Activated CD4-positive, alpha-beta T cell treated with anti-CD3 and anti-CD28 coated beads, Interleukin-2, amount 50 U/mL, for 48 hours (primary cell): ENCODE measurements at places on chromosomes 5 and 9.

- DNase-seq: no peak
These were observed 57.3 kb upstream of the KLF4 start for GRCh38 chr9:107546859-107547258.

DNA sequence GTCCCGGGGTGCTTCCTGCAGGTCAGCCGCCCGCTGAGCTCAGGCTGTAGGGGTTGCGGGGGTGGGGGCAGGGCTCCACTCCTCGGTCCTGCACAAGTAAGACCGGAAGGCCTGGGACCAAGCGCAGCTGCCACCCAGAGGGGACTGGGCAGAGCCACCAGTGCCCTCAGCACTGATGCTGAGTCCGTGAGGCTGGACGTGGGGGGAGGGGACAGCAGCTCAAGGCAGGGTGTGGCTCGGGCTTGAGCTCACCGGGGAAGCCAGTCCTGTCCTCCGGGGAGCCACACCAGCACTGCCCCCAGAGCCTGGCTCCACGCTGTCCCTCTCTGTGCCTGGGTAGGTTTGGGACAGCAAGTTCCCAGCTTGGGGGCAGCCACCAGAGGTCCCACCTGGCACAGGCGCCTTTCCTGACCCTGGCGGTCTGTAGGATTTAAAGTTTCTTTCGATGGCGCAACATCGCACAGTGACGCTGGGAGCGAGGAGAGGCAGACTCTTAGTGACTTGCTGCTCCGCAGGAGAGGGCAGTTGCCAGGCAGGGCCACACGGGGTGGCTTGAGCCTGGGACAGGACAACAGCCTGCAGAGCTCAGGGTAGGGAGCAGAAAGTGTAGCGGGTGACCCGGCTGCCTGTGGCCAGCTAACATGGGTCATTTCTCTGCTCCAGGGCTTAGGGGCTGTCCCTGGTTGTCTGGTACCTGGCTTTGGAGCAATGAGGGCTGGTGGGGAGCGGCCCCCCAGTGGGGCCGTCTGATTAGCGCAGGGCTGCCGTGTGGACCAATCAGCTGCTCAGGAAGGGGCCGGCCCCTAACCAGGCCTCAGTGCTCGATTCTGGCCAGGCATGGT lies 5.7 kb downstream of the LCN1 start:
- no peak for DNase-seq

- no peak for DNase-seq
These were observed 164.5 kb upstream of the NFIB start for GRCh38 chr9:14478175-14479162.

DNA sequence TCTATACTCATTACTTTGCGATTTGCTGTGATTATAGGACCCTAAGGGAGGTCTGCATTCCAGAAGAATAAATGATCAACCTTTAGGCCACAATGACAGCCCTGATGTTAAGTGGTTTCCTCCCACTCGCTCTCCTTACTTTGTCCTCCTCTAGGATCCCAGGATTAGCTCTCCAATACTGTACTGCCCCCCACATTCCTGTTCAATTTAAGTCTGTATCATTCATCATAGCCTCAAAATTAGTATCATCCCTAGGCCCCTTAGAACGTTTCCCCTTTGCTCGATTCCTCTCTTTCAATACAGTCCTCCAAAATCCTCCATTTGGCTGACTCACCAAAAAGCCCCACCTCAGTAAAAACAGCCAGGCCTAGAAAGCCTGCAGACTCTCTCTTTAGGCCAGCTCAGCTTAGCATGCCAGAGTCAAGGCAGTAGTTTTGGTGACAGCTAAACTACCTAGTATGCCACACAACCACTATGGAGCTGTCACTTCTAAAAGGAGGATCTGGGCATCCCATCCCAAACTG lies 24.4 kb downstream of the RNF145 start:
- DNase-seq: peak; percentile 56

DNA sequence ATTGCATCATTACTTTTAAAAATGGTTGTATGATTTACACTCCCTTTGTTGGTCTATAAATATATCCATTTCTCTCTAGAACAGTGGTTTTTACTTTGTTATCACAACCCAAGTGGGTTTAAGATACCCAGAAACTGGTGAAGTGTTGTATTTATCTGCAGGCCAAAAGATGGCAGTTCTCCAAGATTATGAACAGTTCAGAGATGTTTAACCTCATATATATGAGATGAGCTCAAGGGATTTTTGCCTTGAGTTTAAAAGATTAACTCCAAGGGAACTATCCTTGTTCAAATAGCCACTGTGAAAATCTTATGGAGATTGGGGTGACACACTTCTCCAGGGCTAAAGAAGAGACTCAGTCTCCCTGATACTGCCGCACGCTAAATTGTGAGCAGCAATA lies 572.6 kb downstream of the TLE4 start:
- DNase-seq: no peak

- DNase-seq: peak; percentile 3
These were observed 640 bp downstream of the TRIM32 start for GRCh38 chr9:116687754-116688135.

DNA sequence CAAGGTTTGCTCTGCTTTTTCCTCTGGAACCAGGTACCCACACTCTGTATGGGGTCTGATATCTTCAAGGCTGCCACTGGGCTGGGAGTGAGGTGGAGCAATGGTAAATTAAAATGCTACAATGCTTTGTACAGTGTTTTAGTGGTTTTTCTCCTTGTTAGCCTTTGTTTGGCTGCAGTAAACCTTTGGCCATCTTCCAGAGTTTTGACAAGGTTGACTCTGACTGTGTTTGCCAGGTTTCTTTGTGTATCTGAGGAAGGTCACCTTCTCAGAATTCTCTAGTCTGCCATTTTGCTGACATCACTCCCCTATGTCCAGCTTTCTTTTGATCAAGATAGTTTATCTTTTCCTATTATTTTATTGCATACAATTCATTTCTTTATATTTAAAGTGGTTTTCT lies 11.2 kb downstream of the SPATA31D1 start:
- DNase-seq: no peak

GRCh38 chr5:104412649-104413240 lies 850.2 kb upstream of the NUDT12 start:
- no peak for DNase-seq

DNA sequence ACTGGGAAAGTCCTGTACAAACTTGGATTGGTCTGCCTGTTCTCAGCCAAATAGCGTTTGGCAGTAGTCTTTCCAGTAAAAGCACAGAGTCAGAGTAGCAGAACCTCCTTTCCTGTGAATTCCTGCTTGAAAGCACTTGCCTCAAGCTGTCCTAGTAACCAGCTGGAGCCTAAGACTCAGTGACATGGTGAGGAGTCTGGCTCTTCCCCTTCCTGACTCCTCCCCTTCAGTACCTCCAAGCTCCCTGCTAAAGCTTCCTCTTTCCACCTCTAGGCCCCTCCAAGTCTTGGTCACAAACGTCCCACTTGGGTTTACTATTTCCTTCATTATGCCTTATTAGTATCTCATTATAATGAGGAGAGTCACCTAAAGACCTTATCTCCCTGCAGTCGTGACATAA lies 21.4 kb upstream of the FAM81B start:
- DNase-seq: no peak

DNA sequence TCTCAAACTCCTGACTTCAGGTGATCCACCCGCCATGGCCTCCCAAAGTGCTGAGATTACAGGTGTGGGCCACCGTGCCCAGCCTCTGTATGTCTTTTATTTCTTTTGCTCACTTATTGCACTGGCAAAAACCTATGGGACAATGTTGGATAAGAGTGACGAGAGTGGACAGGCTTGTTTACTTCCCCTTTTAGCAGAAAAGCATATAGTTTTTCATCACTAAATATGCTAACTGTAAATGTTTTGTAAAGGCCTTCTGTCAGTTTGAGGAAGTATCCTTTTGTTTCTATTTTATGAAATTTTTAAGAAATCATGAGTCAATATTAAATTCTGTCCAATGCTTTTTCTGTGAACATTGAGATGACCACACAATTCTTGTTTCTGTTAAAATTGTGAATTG lies 103.3 kb downstream of the AUH start:
- no peak for DNase-seq

DNA sequence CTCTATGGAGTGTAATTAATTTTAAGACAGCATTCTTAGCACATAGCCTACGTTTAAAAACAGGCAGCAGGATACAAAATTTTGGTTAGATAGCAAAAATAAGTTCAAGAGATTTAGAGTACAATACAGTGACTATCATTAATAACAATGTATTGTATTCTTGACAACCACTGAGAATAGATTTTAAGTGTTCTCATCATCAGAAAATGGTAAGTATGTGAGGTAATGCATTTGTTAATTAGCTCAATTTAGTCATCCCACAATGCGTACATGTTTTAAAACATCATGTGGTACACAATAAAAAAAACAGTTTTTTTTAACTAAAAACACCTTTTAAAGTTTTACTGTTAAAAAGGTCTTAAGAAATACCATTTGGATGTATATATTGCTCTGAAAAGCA lies 94.2 kb downstream of the MUSK start:
- DNase-seq: no peak

DNA sequence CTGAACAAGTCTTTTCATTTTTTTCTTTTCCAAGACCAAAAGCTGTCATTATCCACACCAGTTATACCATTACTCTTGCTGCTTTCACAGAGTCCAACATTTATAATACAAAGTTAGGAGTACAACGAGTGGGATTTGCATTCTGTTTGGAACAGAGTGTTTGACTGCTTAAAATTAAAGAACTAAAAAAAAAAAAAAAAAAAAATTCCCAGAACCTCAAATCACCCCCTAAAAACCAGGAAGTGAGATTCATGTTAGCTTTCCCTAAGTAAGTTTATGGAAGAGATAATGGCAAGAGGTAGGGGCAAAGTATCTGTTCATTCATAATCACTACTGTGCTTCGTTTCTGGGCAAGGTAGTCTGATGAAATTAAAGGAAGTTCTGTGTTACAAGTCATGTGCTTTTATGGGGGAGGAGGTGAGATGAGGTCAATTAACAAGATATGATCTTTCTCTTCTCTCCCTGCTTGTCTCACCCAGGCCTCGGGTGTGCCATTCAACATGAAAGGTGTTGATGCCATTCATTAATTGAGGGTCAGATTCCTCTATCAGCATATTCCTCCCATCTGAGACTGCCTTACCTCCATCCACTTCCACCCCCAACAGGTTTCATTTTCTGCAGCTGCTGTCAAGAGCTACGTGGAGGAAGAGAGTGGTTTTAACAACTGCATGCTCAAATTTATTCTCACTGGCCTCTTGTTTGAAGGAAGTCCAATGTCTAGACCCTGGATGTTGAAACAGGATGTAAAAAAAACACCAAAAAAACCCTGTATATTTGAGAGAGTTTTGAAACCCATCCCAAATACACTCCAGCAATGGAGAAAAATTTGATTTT lies 58.1 kb downstream of the MARCHF3 start:
- DNase-seq: peak; percentile 12

DNA sequence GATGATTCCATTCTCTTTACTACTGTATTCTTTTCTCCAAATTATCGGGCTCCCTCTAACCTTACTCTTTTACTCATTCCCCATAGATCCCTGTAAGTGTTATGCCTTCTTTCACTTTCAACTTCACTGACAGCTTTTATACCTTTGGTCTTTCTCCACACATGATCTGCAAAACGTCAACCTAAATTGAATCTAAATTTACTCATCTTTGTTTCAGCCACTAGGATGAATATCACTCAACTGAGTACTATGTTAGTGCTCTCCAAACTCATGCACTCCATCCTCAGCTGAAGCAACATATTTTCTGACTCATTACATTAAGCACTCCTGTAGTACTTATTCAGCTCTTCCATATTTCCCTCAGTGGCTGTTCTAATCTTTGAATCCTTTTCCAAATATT lies 133.4 kb downstream of the ADAMTS19 start:
- DNase-seq: no peak

- DNase-seq: no peak
These were observed 36.6 kb upstream of the SARDH start for GRCh38 chr9:133774799-133775198.

GRCh38 chr5:149675610-149676201 lies 54.4 kb upstream of the PPARGC1B start:
- DNase-seq: no peak
